Upper lobe of left lung (tissue), 6 donors: ENCODE measurements at places on chromosomes 6 and 20. TPM values are rescaled to one million over a fixed set of nuclear protein-coding genes. Genes with fewer than 3 reads are reported as not detected.

GRCh38 chr20:13581451-13581850, 57.3 kb downstream of the TASP1 start:
- H3K27ac ChIP-seq = no peak overlapping the region
- H3K4me3 ChIP-seq = no peak overlapping the region
- H3K27me3 ChIP-seq = no peaks in the 10 kb centered on the region
- H3K4me1 ChIP-seq = no peaks in the 10 kb centered on the region

DNA sequence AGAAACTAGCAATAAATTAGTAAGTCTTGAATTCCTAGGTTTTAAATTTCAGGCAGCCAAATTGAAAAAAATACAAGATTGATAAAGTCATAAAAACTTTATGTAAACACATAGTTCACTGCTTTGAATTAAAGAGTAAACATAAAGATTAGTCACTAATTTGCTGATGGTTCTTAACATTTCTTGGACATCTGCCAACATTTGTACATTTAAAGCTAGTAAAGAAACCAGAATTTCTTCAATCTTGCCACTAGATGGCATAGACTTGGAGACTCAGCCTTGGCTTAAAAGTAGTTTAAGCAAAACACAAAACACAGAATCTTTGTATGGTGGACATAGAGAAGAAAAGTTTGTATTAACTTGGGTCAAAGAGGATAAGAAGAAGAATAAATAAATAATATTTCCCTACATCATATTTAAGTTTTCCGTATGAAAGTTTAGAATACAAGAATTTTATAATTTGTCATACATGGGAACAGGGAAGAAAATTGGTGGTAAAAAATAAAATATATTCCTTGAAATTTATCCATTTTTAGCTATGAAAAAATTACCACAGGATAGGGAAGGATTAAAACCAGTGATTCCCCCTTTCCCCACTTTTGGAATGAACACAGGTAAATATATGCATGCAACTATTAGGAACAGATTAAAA, 41.7 kb upstream of the FAM135A start:
- no peak overlapping the region for H3K4me3 ChIP-seq
- no peak overlapping the region for H3K27ac ChIP-seq
- no peaks in the 10 kb centered on the region for H3K4me1 ChIP-seq

DNA sequence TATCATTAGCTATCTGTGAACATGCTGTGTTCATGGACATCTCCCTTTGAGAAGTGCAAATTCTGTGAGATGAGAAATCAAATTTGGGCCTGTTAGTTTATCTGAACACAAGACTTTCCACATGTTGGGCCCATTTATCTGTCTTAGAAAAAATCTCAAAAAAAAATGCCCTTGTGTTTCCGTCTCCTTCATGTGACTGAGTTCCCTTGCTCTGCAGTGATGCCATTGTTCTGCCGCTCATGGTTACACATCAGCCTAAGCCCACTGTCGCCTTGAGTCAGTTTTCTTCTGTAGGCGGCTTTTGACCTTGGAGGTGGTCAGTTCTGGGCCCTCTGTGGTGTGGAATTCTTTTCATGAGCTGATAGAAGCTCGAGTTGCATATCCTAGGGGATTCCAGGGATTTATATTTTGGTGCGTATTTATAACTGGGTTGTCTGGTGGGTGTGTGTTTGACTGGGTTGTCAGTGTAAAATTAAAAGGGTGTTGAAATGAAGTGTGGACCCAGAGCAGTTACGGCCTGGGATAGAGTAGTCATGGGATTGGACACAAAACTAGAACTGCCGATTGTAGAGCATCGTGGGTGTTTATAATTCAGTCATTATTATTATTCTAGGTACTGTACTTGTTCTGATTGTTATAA, 156.7 kb downstream of the JARID2 start:
- H3K4me3 ChIP-seq = no peak overlapping the region
- H3K27ac ChIP-seq = no peak overlapping the region
- peaks cover 44% of the 10 kb centered on the region for H3K4me1 ChIP-seq
- no peak for DNase-seq

GRCh38 chr6:137846274-137846673, 20.8 kb upstream of the TNFAIP3 start:
- no peak for DNase-seq
- H3K27me3 ChIP-seq = no peaks in the 10 kb centered on the region

DNA sequence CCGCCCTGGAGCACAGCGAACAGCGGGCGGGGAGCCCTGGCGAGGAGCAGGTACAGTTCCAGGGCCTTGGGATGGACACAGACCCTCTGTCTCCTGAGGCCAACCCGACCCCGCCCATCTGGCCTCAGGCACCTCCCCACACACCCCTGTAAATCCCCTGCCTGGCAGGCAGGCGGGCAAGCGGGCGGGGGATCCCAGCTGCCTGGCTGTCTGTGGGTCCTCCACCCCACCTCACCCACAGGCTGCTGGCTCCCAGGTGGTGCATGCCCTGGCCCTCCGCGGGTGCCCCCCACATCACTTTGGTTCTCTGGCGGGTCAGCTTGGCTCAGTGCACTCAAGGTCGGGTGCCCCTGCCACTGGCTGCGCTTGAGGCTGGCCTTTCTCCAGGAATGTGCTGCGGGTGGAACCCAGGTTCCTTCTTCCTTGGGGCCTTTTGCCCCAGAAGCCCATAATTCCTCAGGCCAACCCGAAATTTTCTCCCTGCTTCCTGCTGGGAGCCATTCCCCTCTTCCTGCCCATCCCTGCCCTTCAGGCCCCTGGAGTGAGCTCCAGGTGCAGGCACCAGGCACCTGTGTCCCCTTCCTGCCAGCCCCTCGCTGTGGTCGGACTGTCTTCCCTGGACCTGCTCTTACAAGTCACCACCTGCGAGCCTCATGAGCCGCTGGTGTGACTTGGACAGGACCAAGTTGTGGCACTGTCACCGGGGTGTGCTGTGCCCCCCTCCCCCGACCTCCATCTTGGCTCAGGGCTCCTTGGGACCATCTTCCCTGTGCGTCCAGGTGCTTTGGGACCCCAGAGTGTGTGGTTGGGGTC, 5.3 kb upstream of the TNFRSF6B start:
- peak overlapping the region; percentile 90 for H3K27ac ChIP-seq
- peaks cover 43% of the 10 kb centered on the region for H3K4me1 ChIP-seq
- no peak overlapping the region for H3K4me3 ChIP-seq
- peaks cover 7% of the 10 kb centered on the region for H3K36me3 ChIP-seq

GRCh38 chr6:3764516-3765335, 13.2 kb upstream of the PXDC1 start:
- no peaks in the 10 kb centered on the region for H3K27me3 ChIP-seq
- H3K4me1 ChIP-seq = no peaks in the 10 kb centered on the region
- H3K4me3 ChIP-seq = no peak overlapping the region
- H3K27ac ChIP-seq = no peak overlapping the region
- no peaks in the 10 kb centered on the region for H3K36me3 ChIP-seq

DNA sequence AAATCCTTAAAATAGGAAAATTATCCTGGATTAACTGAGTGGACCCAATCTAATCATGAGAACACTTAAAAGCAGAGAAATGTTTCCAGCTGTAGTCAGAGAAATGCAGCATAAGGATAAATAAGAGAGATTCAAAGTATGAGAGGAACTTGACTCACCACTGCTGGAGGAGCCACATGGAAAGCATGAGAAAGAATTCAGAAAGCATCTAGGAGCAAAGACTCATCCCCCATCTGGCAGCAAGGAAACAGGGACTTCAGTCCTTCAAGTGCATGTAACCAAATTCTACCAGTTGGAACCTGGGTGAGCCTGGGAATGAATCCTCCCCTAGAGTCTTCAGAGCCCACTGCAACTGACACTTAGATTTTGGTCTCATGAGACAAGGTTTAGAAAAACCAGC, 33.7 kb downstream of the RNF146 start:
- no peak overlapping the region for H3K27ac ChIP-seq
- no peaks in the 10 kb centered on the region for H3K27me3 ChIP-seq
- DNase-seq = no peak
- H3K4me1 ChIP-seq = peaks cover 36% of the 10 kb centered on the region
- H3K36me3 ChIP-seq = no peaks in the 10 kb centered on the region

- H3K27ac ChIP-seq = peak overlapping the region; percentile 6
- H3K27me3 ChIP-seq = no peaks in the 10 kb centered on the region
- no peak overlapping the region for H3K4me3 ChIP-seq
- DNase-seq = no peak
Measured at GRCh38 chr20:20761301-20761700, 48.9 kb upstream of the RALGAPA2 start.

DNA sequence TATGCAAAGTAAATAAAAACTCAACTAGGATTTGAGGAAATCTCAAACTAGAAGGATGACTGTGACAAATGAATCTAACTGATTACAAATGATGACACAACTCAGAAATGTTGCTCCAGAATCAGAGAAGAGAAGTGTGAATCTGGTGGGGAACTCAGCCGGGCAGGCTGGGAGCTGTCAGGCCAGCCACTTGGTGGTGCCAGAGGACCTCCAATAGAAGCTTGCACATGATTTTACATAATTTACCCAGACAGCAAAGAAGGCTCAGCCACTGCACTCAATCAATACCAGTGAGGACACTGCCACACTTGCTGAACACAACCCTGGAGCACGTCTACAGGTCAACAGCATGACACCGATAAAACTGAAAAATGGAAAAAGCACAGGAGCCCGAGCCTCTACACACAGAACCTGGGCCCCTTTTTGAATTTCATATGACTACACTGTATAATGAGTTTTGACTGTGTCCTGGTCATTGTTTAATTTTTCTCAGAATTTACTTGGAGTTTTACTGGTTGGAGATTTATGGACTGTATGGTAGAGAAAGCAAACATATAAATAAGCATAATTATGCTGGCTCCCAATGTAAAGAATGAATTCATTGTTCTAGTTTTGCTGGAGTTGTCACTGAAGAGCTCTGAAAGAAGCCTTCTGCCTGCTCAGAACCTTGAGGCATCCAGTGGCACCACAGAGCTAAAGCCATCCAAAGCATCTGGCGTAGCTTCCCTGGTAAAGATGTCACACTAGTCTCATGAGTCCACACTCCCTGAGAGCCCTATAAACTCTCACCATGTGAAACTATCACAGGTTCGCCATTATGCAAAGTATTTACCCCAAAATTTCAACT, 296.5 kb downstream of the THBS2 start:
- H3K4me1 ChIP-seq = no peaks in the 10 kb centered on the region
- no peaks in the 10 kb centered on the region for H3K36me3 ChIP-seq
- no peak overlapping the region for H3K27ac ChIP-seq
- H3K4me3 ChIP-seq = no peak overlapping the region
- peak; percentile 37 for DNase-seq
- H3K27me3 ChIP-seq = no peaks in the 10 kb centered on the region

DNA sequence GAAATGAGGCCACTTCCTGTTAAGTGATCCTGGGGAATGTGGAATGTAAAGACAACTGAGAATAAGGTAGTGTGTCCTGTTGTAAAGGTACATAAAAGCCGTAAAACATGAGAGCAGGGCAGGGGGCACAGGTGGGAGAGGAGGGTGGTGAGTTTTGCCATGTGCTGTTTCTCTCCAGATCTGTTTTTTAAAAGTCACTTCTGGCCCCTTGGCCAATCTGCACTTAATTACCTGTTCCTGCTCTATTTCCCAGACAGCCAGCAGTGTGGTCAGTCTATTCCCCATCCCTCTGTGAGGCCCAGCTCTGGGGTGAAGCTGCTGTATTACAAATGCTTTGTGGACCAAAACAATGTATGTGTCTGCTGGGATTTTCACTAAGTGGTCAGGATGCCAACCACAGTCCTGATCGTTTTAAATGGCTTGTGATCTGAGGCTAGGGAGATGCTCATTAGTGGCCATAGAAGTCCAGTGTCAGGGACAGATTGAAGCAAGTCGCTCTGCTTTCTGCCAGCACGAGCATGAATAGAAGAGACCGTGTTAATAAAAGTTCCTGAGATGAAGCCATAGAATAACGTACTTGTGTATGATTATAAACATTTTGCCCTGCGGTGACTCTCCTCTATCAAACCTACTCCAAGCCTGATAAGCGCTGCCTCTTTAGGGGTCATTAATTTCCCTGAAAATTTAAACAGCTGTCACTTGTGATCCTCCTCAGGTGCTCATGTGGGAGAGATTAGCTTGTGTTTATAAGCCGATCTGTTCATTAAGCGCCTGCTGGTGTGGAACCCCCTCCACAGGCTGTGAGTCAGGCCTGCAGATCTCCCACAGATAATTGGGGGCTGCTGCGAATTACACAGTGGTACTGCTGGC, 111.8 kb upstream of the CENPW start:
- no peaks in the 10 kb centered on the region for H3K4me1 ChIP-seq
- H3K27ac ChIP-seq = no peak overlapping the region
- no peaks in the 10 kb centered on the region for H3K36me3 ChIP-seq
- H3K4me3 ChIP-seq = no peak overlapping the region

DNA sequence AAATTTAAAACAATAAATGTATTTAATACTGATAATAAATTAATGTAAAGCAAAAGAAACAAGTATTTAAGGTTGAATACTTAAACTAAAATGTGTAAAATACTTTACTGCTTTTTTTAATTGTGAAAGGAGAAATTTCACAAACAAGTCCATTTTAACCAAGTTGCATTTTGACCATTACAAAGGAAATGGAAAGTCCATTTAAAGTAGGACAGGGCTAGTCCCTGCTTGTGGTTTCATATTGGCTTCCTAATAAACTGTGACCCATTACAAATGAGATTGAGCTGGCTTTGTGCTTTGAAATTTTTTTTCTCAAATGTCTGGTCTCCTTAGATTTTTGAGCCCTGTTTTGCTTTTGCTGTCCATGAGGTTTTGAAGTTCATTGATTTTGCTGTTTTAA, 527.6 kb downstream of the MAFB start:
- H3K27me3 ChIP-seq = no peaks in the 10 kb centered on the region
- H3K4me3 ChIP-seq = no peak overlapping the region
- H3K27ac ChIP-seq = no peak overlapping the region

DNA sequence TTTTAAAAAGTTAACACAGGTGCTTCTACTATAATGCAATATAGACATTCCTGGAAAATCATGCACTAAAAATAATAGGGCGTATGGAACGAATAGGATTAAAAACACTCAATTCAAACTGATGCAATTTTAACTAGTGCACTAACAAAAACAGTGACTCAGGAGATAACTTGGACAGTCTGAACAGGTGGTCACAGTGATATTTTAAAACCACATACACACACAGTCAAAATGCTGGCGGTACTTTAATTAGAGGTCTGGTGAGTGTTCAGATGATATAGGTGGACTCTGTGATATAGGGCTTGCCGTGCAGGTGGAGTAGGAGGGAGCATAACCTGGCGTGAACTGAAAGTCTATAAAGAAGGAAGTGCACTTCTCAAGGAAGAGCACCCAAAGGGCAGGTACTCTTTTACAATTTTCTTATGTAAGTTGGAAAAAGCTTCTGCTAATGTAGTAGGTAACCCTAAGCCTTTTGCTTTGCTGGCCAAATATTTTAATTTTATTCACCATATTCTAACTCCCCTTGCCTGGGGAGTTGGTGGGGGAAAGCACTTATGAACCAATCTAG, 41.9 kb upstream of the PLN start:
- H3K36me3 ChIP-seq = no peaks in the 10 kb centered on the region
- DNase-seq = no peak
- H3K4me3 ChIP-seq = no peak overlapping the region

The IRAK1BP1 gene
- total RNA-seq = 4.8 TPM

The CRISP3 gene
- total RNA-seq = 1.4 TPM

The SPATA2 gene
- total RNA-seq = 6.2 TPM

The IRF4 gene
- total RNA-seq = 7.1 TPM

The C6orf163 gene
- total RNA-seq = 1.8 TPM
